ENCODE measurements at places on chromosomes 3 and 15.

GRCh38 chr3:58358092-58358491, 25.4 kb downstream of the PXK start:
- no peak for DNase-seq

DNA sequence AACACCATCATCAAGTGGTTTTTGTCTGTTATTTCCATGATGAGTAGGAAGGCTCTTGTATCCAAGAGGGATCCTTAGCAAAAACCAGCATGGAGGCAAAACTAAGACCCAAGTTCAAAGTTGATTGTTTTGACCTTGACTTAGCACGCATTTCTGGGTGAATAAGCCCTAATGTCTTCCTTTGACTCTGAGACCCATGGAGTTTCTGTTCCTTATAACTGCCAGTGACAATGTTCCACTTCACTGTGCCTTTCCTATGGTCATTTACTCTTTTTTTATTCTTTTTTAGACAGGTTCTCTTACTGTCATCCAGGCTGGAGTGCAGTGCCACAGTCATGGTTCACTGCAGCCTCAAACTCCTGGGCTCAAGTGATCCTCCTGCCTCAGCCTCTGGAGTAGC, 118.2 kb upstream of the MRPL3 start:
- no peak for DNase-seq

DNA sequence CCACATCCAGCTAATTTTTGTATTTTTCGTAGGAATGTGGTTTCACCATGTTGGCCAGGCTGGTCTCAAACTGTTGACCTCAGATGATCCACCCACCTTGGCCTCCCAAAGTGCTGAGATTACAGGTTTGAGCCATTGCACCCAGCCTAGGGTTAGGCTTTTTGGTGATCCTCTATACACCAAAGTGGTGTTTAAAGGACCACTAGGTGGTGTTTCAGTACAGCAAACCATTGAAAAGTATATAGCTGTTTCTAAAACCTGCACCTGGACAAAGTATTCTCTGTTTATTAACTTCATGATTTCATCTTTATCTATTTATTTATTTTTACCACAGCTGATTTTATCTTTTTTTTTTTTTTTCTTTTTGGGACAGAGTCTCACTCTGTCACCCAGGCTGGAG, 68.4 kb downstream of the MINDY2 start:
- DNase-seq, result no peak

DNA sequence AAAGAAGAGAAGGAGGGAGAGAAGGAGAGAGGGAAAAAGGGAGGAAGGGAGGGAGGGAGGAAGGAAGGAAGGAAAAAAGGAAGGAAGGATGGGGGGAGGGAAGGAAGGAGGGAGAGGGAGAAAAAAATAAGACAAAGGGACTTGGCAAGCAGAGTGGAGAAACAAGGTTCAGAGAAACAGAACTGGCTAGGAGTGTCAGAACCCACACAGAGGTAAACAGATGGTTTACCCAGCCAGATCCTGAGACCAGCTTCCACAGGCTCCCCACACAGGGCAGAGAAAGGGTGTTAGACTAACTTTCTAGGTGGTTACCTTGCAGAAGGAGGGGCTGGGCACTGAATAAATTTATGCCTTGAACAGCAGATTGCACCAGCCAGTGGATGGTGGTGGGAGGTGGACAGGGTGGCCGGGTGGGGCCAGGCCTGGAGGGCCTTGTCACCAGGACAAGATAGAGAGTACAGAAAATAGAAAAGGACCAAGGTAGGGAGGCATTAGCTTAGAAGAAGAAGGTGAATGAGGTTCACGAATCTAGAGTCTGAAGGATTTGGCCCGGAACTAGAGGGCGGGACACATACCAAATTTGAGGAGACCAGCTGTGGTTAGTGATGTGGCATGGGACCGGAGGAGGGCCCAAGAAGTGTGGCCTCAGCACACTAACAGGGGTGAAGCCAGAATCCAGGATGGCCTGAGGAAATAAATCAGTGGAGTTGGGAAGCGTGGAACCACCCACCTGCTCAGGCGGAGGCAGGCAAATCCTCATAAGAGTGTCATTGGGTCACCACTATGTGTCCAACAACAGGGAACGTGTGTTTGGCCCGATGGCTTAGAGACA, 1.2 kb upstream of the TM4SF1 start:
- DNase-seq, result no peak

DNA sequence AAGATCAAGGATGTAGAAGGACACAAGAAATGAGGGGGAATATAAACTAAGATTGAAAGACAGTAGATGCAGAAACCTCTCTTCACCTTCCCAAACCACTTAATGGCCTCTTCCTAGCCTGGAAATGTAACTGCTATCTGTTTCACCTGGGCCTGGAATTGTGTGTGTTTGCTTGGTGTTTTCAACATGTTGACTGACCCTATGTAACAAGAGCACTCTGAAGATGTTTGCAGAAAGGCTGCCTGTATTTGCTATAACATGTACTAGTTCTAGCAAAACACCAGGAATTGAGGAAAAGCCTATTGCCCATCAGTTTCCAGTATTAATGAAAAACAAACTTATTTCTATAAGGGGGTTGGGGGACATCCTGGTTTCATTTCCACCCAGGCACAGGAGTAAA, 248.3 kb downstream of the WDR72 start:
- no peak for DNase-seq

DNA sequence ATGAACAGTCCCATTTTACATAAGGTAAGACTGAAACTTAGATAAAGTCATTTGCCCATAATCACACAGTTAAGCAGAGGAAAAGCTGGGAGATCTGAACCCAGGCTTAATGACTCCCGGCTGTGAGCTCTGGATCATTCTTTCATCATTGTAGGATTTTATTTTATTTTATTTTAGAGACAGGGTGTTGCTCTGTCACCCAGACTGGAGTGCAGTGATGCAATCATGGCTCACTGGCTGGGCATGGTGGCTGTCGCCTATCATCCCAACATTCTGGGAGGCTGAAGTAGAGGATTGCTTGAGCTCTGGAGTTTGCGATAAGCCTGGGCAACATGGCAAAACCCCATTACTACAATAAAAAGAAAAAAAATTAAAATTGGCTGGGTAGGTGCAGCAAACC, 31.2 kb upstream of the RAF1 start:
- DNase-seq, result no peak

DNA sequence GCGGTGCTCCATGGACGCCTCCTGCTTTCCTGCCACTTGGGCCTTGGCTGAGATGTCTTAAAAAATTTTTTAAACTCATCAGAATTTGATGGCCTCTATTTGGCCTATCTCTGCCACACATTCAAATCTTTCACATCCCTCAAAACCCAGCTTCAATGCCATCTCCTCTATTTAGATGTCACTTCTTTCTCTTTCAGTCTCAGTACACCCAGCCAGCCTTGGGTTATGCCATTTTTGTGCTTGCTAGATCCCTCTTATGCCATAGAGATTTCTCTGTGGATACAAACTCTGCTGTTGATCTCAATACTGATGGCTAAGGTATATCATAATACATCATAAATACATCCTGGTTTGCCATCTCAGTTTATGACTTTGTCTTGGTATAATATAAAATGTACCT, 222.3 kb upstream of the TPRG1 start:
- no peak for DNase-seq

DNA sequence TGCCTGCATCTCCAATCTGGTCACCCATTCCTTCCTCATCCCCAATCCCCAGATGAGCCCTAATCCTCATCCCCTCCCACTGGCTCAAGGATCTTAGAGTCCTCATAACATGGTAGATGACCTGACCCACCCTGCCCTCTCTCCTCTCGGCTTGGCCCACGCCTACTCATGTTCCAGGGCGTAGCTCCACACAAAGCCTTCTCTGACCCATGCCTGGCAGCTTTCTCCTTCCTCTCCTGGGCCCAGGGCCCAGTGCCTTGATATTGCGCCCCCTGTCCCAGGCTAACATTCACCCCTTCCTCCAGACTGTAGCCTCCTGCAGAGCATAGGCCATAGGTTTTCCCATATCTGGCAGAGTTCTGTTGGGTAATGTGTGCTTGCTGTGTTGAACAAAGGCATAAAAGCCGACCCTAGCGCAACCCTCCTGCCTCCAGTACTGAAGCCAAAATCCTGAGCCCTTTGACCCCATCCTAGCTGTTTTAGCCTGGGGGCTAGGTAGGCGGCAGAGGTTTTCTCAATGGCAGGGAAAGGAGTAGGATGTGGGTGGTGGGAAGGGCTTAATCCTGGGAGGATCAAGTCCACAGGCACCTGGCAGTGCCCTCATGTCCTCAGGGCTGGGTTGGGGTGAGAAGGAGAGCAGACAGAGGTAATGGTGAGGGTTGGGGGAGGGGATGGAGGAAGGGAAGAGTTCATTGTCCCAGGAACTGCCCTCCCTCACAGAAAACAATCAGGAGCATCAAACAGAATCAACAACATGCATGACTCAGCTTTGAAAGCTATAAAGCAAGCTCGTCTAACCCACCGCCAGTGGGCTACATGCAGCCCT, 35.5 kb downstream of the MESD start:
- DNase-seq, result no peak

DNA sequence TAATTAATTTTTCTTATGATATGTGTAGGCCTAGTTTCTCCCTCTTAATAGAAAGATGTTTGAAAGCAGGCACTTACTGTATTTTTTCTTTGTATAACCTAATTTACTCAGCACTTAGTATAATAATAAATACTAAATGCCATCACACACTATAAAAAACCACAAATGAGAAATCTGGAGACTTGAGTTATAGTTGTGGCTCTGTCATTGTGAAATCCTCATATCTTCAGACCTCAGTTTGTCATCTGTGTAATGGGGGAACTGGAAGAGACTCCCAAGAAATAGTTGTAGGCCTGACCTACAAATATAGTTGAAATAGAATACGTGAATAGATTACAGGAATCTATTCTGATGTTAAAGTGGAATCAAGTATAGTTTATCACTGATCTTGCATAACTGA, 287.6 kb upstream of the DPH6 start:
- no peak for DNase-seq

GRCh38 chr15:56934269-56934668, 15.8 kb downstream of the TCF12 start:
- DNase-seq, result no peak

GRCh38 chr3:188316021-188316722, 162.2 kb downstream of the LPP start:
- no peak for DNase-seq

DNA sequence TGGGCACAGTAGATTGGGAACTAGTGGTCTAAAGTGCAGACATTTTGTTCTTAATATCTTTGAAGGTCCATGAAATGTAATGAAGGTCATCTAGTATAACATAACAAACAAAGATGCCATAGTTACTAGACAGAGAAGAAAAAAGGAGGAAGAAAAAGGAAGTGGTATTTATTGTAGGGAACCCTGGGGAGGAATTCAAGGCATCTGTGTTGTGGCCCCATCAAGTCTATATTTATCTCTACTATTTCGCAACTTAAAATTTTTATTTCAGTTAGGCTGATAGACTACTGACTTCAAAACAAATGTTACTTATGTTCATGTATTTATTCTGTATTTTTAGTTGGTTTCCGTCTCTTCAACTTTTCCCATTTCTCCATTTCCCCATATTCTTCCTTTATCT, 48.9 kb upstream of the ZDHHC23 start:
- DNase-seq, result no peak

DNA sequence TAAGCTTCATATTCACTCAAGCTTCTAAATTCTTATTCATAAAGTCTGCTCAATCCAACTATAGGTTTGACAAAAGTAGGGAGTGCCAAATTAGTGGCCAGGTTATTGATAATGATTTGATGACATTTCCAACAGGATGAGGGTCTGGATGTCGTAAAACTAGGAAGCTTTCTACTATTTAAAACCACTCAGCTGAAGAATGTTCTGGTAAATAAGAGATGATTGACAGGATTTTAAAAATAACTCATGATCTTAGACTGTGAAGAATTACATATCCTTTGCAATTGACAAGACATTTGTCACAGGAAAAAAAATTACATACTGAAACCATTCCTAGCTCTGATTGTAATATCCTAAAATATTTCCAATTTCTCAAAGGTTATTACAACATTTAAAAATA, 15.4 kb upstream of the TRIM59 start:
- no peak for DNase-seq

DNA sequence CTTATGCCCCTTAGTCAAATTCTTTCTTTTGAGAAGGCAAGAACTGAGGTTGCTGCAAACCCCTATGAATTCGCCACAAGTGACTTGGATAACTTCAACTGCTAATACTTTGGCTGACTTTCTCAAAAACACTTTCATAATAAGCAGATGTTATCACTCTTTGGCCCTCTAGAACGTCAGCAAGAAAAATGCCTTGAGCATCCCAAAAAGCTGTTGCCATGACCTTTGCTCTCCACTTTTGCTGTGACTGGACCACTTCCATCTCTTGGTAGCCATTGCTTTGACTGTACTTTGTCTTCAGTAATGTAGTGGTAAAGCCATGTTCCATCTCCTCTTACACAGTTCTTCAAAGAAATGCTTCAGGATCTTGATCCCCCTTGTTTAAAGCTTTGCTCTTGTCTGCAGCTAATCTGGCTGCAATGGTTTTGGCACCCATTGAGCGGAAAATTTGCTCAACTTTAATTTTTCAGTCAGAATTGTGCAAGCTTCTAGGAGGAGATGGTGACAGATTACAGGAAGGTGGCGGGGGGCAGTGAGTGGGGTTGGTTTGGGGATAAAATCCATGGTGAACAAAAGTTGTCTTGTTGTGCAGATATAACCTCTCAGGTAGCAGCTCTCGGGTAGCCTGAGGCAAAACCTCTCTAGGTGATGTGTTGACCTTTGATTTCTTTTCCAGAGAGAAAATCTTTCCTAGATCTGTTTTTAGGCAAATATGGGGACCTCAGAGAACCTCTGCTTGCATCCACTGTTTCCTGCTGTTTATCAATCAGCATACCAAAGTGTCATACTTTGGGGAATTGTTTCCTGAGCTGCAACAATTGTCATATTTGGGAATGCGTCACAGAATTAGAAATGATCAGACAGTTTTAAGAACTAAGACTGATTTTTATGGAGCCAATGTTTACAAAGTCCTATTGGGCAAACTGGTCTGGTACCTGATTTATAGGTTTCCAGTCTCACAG, 83.6 kb downstream of the CCR1 start:
- DNase-seq, result no peak

- no peak for DNase-seq
Measured at GRCh38 chr3:43926055-43926454, 235.3 kb downstream of the ABHD5 start.

- peak; percentile 10 for DNase-seq
Measured at GRCh38 chr15:66703540-66703941, 1.5 kb downstream of the SMAD6 start.

GRCh38 chr3:31903686-31904431, 77.2 kb downstream of the OSBPL10 start:
- no peak for DNase-seq

DNA sequence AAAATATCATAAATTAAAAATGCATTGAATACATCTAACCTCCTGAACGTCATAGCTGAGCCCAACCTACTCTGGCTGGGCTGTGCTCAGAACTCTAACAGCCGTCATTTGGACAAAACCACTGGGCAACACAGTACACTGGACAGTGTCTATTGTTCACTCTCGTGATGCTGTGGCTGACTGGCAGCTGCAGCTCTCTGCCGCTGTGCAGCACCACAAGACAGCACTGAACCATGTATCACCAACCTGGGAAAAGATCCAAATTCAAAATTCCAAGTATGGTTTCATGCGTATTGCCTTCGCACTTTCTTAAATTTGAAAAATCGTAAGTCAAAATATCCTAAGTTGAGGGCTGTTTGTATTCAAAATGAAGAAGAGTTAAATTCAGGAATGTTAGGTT, 145.1 kb upstream of the CNTN4 start:
- DNase-seq, result no peak

Data from central memory CD4-positive, alpha-beta T cell (primary cell).